ENCODE measurements at places on chromosomes 16 and 17. TPM values are rescaled to one million over a fixed set of nuclear protein-coding genes. Genes with fewer than 3 reads are reported as not detected.

Gene OTOP3
- not detected for total RNA-seq

Gene KCTD19
- total RNA-seq: not detected

Gene NLRC5
- 578 TPM for total RNA-seq

Gene PTGES3L
- 2.3 TPM for total RNA-seq

Gene ZNF668
- 12.1 TPM for total RNA-seq

Gene ESRP2
- 0.16 TPM for total RNA-seq

Gene FBXW10
- not detected for total RNA-seq

Gene PCYT2
- total RNA-seq: 26.0 TPM

Gene SLC5A11
- total RNA-seq: 0.60 TPM

Gene MYO19
- total RNA-seq: 75.9 TPM

Gene STX1B
- total RNA-seq: 0.27 TPM

Gene DCXR
- 77.5 TPM for total RNA-seq

Gene CWC25
- total RNA-seq: 88.5 TPM

Gene C16orf86
- total RNA-seq: 2.9 TPM

Gene ORC6
- total RNA-seq: 7.8 TPM

Gene LPO
- 0.44 TPM for total RNA-seq

Gene SPATA32
- not detected for total RNA-seq

Gene NPIPB13
- 17.4 TPM for total RNA-seq

Gene TLCD3B
- not detected for total RNA-seq

Gene CDK3
- total RNA-seq: 4.6 TPM

Data from T-helper 17 cell (primary cell).